ENCODE measurements at places on chromosomes 12 and 14.

DNA sequence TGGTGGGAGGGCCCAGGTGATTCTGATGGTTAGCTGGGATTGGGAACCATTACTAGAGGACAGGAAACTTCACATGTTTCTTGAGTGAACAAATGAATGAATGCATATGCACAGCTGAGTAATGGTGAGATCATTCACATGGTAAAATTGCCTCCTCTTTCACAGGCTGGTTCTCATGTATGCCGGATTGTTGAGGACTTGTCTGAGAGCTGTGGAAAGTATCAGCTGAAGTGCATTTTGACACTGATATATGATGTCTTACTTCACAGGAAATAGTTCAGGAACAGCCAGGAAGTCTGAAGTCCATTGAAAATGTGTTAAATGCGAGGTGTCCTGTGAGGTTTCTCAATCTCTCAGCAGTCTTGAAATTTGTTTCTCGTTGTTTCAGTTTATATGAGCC is 77.6 kb upstream of the DACT1 start:
- DNase-seq = no peak

GRCh38 chr12:41419131-41419893 is 231.2 kb downstream of the PDZRN4 start:
- DNase-seq = no peak

DNA sequence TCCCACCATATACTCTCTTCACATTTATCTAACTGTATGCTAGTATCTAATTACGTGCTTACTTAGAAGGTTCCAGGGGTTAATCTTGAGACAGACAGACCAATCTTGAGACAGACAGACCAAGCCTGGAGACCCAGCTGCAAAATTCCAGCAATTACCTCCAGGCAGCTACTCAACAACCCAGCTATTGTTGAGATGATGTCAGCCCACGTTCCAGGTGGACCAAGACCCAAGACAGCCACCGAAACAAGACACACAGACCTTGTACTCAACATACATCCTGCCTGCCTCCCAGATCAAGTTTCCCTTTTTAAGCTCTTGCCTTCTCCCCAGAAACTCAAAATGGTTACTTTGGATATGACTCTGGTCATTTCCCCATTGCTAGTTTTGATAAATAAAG is 64.9 kb upstream of the VASH1 start:
- no peak for DNase-seq

DNA sequence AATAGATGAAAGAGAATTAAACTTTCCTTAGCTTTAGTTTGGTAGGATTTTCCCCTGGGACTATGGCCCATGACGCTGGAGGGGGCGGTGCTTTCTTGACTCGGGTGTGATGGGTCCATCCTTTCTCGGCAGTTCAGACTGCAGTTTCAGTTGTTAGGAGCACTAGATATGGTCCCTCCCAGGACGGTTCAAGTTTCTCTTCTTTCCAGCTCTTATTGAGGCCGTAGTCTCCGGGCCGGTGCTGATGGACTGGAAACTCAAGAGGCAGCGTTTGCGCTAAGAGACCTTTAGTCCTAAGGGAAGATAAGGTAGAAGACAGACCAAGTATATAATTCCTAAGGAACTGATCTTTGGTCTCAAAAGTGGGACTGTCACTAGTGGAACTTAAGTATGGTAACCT is 111.2 kb downstream of the RIN3 start:
- DNase-seq = no peak

- DNase-seq = no peak
These were observed 1.9 kb downstream of the SLC25A3 start for GRCh38 chr12:98595243-98595988.

- DNase-seq = no peak
These were observed 119.9 kb downstream of the PHETA1 start for GRCh38 chr12:111249018-111249370.

DNA sequence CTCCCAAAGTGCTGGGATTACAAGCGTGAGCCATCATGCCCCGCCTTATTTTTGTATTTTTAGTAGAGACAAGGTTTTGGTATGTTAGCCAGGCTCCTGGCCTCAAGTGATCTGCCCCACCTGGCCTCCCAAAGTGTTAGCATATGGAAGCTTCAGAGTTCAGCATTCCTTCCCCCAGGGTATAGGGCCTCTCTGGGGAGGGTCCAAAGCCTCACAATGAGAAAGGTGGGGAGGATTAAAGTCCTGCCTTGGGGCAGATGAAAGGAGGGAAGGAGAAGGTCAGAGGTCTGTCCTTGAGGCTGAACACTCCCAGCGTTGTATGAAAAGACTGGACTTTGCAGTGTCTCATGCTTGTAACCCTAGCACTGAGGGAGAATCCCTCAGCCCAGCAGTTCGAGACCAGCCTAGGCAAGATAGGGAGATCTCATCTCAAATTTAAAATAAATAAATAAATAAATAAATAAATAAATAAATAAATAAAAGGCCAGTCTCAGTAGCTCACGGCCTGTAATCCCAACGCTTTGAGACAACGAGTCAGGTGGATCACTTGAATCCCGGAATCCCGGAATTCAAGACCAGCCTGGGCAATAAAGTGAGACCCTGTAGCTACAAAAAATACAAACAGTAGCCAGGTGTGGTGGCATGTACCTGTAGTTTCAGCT is 22.0 kb upstream of the RCOR1 start:
- DNase-seq = no peak

GRCh38 chr12:52582971-52583456 is 9.4 kb upstream of the KRT74 start:
- DNase-seq = peak; percentile 92

- DNase-seq = no peak
These were observed 311.2 kb downstream of the AACS start for GRCh38 chr12:125376422-125376821.

GRCh38 chr12:28882444-28882843 is 266.6 kb upstream of the FAR2 start:
- DNase-seq = no peak

- no peak for DNase-seq
These were observed 201.2 kb downstream of the DAD1 start for GRCh38 chr14:22387776-22388241.

GRCh38 chr12:34402228-34402898 is 380.1 kb downstream of the ALG10 start:
- no peak for DNase-seq

- no peak for DNase-seq
These were observed 6.5 kb upstream of the ACACB start for GRCh38 chr12:109109746-109110350.

- no peak for DNase-seq
These were observed 87.1 kb downstream of the FBXL14 start for GRCh38 chr12:1507308-1507707.

DNA sequence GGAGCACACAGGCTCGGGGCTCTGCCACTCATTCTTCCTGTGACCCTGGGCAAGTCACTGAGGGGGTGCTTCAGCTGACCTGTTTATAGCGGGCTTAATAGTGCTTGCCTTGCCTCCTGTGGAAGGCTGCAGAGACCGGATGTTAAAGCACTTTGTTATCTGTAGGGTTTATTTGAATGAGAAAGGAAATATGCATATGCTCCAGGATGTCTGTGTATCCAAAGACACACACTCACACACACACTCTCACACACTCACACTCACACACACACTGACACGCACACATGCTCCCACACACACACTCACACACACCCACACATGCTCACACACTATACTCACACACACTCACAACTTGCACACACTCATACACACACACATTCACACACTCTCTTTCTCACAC is 56.1 kb upstream of the DDX11 start:
- DNase-seq = no peak

GRCh38 chr12:93638954-93639353 is 38.2 kb upstream of the CRADD start:
- no peak for DNase-seq

- peak; percentile 56 for DNase-seq
These were observed 4.5 kb downstream of the HCAR1 start for GRCh38 chr12:122726080-122726558.

DNA sequence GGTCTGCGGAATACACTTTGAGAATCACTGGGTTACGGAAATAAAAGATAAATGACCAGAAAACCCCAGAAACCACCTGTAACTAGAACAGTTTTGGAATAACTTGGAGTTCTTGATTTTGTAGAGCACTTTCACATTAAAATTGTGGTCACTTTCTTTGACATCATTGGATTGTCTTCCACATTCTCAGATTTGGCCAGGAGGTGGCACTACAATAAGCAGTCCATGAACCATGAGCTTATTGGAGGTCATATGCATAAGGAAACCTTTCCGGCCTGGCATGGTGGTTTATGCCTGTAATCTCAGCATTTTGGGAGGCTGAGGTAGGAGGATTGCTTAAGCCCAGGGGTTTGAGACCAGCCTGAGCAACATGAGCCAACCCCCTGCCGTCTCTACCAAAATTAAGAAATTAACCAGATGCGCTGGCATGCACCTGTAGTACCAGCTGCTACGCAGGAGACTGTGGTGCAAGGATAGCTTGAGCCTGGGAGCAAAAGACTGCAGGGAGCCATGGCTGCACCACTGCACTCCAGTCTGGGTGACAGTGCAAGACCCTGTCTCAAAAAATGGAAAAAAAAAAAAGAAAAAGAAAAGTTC is 107.7 kb upstream of the CAND1 start:
- peak; percentile 54 for DNase-seq

GRCh38 chr12:3713483-3713882 is 39.4 kb downstream of the CRACR2A start:
- no peak for DNase-seq

- peak; percentile 36 for DNase-seq
These were observed 66.8 kb upstream of the GPR68 start for GRCh38 chr14:91311284-91311662.

DNA sequence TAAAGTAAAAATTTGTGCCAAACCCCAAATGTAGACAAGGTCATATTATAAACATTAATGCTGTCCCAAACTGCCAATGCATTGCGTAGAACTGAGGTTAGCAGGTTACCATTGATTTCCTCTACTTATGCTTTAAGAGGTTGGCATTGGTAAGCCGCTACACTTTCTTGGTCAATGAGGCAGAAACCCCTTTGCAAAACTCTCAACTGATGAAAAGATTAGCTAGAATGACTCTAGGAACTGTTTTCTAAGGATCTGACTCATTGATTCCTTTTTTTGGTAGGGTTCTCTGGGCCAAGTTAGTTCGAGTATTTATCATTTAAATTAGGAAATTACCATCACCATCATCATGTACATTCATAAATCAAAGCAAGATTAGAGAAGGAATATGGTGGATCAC is 44.6 kb downstream of the HMGA2 start:
- DNase-seq = no peak

DNA sequence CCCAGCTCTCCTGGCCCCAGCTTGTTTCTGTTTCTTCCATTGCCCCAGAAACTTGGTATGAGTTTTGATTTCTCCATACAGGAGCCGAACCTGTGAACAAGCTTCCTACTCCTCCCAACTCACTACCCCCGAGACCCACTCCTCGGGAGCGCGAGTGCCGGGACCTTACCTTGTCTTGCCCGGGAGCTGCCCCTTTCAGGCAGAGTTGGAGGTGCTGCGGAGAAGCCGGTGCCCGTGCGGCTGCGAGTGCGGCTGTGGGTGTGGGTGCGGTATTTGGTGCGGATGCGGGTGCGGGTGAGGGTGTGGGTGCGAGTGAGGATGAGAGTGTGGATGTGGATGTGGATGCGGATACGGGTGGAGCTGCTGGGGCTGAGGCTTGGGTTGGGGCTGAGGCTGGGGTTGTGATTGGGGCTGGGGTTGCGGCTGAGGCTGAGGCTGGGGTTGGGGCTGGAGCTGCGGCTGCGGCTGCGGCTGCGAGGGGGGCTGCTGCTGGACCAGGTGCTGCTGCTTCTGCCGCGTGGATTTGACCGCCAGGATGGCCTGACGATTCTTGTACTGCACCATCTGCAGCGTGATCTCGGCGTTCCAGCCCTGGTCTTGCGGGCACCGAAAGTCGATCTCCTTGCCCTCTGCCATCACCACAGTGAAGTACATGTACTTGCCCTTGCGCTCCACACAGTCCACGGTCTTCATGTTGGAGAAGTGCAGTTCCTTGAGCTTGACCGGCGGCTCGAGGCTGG is 1.1 kb downstream of the PHLDA1 start:
- DNase-seq = peak; percentile 40

- no peak for DNase-seq
These were observed 6.7 kb downstream of the TRMT5 start for GRCh38 chr14:60974090-60974651.

DNA sequence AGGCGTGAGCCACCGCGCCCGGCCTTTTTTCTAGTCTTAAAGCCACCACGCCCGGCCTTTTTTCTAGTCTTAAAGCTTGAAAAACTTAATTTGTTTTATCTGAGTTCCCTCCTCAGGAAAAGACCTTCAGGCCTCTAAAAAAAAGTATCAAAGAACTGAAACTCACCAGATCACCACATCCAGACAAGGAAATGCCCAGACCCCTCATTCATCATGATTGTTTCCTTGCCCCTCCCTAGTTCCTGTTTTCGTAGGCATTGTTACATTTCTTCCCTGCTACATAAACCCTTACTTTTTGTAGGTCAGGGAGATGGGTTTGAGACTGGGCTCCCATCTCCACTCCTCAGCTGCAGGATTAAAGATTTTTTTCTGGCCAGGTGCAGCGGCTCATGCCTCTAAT is 21.1 kb upstream of the VWF start:
- DNase-seq = peak; percentile 51

- DNase-seq = no peak
These were observed 501.8 kb upstream of the TMPO start for GRCh38 chr12:98013560-98013959.

DNA sequence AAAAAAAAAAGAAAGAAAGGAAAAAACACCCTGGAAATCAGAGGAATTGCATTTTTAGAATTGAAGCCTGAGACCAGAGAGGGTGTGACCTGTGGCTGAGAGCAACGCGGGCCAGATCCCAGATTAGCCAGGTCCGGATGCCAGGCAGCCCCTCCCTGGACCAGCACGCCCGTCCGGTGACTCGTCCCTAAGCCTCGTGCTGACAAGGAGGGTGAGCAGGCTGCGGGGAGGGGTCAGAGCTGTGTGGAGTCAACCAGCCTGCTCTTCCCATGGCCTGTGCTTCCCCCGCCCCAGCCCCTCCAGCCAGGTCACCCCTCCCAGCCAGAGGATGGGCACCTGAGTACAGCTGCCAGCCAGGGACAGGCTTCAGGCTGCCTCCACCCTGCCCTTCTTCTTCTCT is 4.2 kb upstream of the KLC1 start:
- DNase-seq = no peak

DNA sequence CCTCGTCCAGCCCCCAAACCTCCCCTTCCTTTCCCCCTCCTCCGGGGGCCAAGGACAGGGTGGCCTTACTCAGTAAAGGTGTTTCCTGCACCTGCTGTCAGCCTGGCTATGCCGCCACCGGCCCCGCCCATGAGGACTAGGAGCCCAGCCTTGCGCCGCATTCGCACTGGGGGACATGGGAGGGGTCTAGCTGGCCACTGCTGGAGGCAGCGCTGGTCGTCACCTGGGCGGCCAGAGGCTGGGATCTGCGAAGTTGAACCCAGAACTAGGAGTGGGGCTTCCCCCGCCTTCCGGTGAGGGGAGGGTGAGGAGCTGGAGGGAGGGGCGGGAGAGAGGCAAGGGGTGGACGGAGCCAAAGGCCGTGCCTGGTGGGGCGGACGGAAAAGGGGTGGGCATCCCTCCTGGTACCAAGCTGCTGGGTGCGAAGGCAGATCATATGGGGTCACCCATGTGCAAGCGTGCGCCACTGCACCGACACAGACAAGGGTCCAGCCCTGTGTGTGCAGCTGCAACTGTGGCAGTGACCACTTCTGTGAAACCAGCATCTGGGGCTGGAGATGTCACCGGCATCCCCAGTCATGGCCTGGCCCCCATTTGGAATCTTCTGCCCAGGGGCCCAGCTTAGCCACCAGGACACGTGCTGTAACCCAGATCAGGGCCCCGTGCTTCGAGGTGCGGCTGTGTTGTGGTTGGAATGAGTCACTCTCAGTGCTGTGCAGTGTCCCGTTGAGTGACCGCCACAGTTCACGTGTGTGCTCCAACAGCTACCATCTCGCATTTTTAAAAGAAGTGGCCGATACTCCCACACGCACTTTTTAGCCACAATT is 8.5 kb downstream of the AMN start:
- no peak for DNase-seq
